Hepatocyte (in vitro differentiated cells): ENCODE measurements at places on chromosomes 11 and 22. TPM values are rescaled to one million over a fixed set of nuclear protein-coding genes. Genes with fewer than 3 reads are reported as not detected.
A peak's percentile ranks its signal among the peaks of the same experiment; 100 is the strongest.

- no peak for DNase-seq
These were observed 185.3 kb downstream of the DYNC2H1 start for GRCh38 chr11:103294516-103294915.

- peak; percentile 28 for DNase-seq
These were observed 158.2 kb upstream of the ZBED5 start for GRCh38 chr11:11016068-11016467.

The OR51F2 gene
- not detected in 2 replicates for total RNA-seq

The MIF gene
- total RNA-seq, result 240 and 306 TPM in 2 replicates

GRCh38 chr11:20453657-20454316 lies 66.3 kb downstream of the PRMT3 start:
- DNase-seq, result no peak

DNA sequence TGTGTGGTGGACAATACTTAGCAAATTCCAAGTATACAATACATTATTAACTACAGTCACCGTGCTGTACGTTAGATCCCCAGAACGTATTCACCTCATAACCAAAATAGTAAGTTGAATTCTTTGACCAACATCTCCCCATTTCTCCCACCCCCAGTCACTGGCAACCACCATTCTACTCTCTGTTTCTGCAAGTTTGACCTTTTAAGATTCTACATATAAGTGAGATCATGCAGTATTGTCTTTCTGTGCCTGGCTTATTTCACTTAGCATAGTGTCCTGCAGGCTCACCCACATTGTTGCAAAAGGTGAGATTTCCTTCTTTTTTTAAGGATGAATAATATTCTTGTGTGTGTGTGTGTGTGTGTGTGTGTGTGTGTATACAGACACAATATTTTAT lies 59.1 kb downstream of the IRAG1 start:
- DNase-seq, result no peak

The EHF gene
- 8.6 and 9.0 TPM in 2 replicates for total RNA-seq

The PIWIL4 gene
- total RNA-seq, result 2.4 and 3.1 TPM in 2 replicates
